Neural crest cell (in vitro differentiated cells): ENCODE measurements at places on chromosomes 4 and X. TPM values are rescaled to one million over a fixed set of nuclear protein-coding genes. Genes with fewer than 3 reads are reported as not detected.

Gene ZNF275
- total RNA-seq = 13.9 and 14.8 TPM in 2 replicates

Gene CT45A10
- not detected in 2 replicates for total RNA-seq

Gene SPANXC
- not detected in 2 replicates for total RNA-seq

Gene QDPR
- total RNA-seq = 45.2 and 46.5 TPM in 2 replicates

Gene S100P
- not detected in 2 replicates for total RNA-seq

Gene SLC49A3
- total RNA-seq = 0.77 and 0.91 TPM in 2 replicates

GRCh38 chr4:96675896-96676295, 836.0 kb downstream of the PDHA2 start:
- no peak overlapping the region for H3K4me3 ChIP-seq
- no peak overlapping the region for H3K27ac ChIP-seq
- no peaks in the 10 kb centered on the region for H3K36me3 ChIP-seq
- H3K4me1 ChIP-seq = no peaks in the 10 kb centered on the region
- no peak for DNase-seq
- H3K27me3 ChIP-seq = no peaks in the 10 kb centered on the region

DNA sequence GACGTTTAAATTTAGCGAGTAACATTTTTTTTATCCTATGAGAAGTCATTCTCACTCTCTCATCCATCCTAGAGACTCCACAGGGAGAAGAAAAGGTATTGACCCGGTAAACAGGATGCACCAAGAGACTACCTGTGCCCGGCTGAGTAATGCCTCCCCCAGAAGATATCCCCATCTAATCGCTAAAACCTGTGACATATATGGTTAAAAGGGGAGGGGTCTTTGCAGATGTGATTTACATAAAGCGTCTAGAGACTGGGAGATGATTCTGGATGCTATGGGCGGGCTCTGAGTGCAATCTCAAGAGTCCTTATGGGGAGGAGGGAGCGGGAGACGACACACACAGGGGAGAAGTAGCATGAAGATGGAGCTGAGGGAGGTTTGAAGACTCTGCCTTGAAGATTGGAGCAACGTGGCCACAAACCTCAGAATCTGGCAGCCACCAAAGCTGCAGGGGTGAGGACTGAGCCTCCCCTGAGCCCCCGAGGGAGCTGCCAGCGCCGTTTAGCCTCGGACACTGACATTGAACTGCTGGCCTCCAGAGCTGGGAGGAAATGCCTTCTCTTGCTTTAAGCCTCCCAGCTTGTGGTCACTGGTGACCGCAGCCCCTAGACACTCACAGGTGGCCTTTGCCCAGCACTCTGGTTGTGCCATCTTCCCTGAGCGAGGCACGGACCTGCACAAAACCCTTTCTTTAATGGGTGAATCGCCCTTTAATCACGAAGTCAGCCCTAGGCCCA, 11.2 kb downstream of the ABLIM2 start:
- no peak overlapping the region for H3K27ac ChIP-seq
- DNase-seq = no peak
- peaks cover 21% of the 10 kb centered on the region for H3K4me1 ChIP-seq
- H3K4me3 ChIP-seq = no peak overlapping the region
- no peaks in the 10 kb centered on the region for H3K36me3 ChIP-seq
- peaks cover 5% of the 10 kb centered on the region for H3K27me3 ChIP-seq

GRCh38 chr4:184583738-184584502, 65.3 kb downstream of the CASP3 start:
- no peaks in the 10 kb centered on the region for H3K27me3 ChIP-seq
- no peak overlapping the region for H3K27ac ChIP-seq
- H3K4me1 ChIP-seq = no peaks in the 10 kb centered on the region
- H3K4me3 ChIP-seq = no peak overlapping the region
- H3K36me3 ChIP-seq = peaks cover 13% of the 10 kb centered on the region
- DNase-seq = no peak

GRCh38 chrX:27619975-27620374, 29.8 kb downstream of the DCAF8L2 start:
- no peaks in the 10 kb centered on the region for H3K4me1 ChIP-seq
- no peak overlapping the region for H3K4me3 ChIP-seq
- H3K27ac ChIP-seq = no peak overlapping the region
- H3K27me3 ChIP-seq = no peaks in the 10 kb centered on the region

GRCh38 chrX:134664202-134664601, 5.9 kb upstream of the PLAC1 start:
- H3K36me3 ChIP-seq = no peaks in the 10 kb centered on the region
- no peak overlapping the region for H3K27ac ChIP-seq
- H3K4me3 ChIP-seq = no peak overlapping the region
- H3K4me1 ChIP-seq = no peaks in the 10 kb centered on the region
- DNase-seq = no peak
- no peaks in the 10 kb centered on the region for H3K27me3 ChIP-seq

- H3K4me1 ChIP-seq = no peaks in the 10 kb centered on the region
- no peak overlapping the region for H3K4me3 ChIP-seq
- H3K36me3 ChIP-seq = no peaks in the 10 kb centered on the region
- no peaks in the 10 kb centered on the region for H3K27me3 ChIP-seq
- H3K27ac ChIP-seq = no peak overlapping the region
These were observed 305.9 kb downstream of the CHIC1 start for GRCh38 chrX:73868916-73869315.

DNA sequence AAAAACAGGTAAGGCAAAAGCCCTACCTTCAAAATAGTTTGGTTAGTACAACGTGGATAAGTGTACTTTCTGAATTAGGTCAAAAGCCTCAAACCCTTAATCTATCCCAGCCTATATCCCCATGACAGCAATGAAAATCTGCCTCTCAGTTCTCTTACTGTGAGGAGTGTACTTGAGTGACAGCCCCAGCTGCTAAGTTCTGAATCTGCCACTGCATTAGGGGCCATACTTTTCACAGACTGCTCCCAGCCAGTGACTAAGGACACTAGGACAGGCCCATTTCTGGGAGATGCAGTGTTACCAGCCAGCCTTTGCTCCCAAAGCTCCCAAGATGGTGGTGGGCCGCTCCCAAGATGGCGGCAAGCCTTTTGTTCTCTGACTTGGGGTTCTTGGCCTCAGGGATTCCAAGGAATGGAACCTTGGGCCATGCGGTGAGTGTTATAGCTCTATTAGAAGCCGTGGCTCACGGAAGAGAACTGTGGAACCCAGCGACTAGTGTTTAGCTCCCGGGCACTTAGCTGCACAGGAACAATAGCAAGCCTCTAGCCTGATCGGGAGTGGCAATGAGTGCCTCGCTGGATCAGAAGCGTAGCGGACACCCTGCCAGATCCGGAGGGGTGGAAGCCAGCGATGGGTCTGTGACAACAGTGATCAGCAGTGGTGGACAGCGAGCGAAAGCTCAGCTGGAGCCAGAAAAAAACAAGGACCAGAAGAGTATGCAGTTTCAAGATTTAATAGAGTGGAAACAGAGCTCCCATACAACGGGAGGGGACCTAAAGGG, 175.6 kb upstream of the NRK start:
- no peaks in the 10 kb centered on the region for H3K36me3 ChIP-seq
- H3K27ac ChIP-seq = no peak overlapping the region
- DNase-seq = no peak
- peaks cover 8% of the 10 kb centered on the region for H3K4me1 ChIP-seq
- H3K4me3 ChIP-seq = no peak overlapping the region

DNA sequence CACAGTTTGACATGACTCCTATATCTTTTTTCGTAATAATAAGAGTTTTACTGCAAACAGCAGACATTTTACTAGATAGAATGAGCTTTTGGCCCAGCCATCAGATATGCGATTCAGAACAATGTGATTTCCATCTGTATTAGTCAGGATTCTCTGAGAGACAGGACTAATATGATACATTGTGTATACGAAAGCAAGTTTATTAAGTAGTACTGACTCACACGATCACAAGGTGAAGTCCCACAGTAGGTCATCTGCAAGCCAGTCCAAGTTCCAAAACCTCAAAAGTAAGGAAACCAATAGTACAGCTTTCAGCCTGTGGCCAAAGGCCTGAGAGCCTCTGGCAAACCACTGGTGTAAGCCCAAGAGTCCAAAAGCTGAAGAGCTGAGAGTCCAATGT, 24.1 kb downstream of the CXCL8 start:
- no peaks in the 10 kb centered on the region for H3K36me3 ChIP-seq
- H3K27me3 ChIP-seq = no peaks in the 10 kb centered on the region
- no peak for DNase-seq
- no peak overlapping the region for H3K4me3 ChIP-seq
- H3K4me1 ChIP-seq = peaks cover 5% of the 10 kb centered on the region

DNA sequence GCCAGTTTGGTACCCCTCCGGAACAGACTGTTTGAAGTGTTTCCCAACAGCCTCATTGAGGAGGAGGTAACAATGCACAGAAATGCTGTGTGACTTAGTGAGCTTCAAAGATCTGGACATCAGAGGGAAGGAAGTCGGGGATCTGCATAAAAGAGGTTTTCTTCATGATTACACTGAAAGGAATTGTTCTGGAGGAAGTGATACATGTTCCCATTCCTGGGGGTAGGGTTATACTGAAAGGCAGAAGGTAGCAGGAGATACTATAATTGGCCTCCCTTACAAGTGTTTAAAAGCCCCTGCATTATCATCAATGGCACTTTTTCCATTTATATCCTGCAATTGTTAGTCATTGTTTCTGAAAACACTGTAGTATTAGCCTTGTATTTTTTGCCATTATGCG, 94.0 kb upstream of the DKK2 start:
- no peak for DNase-seq
- H3K36me3 ChIP-seq = no peaks in the 10 kb centered on the region
- no peak overlapping the region for H3K4me3 ChIP-seq
- no peak overlapping the region for H3K27ac ChIP-seq
- H3K27me3 ChIP-seq = no peaks in the 10 kb centered on the region
- H3K4me1 ChIP-seq = no peaks in the 10 kb centered on the region

DNA sequence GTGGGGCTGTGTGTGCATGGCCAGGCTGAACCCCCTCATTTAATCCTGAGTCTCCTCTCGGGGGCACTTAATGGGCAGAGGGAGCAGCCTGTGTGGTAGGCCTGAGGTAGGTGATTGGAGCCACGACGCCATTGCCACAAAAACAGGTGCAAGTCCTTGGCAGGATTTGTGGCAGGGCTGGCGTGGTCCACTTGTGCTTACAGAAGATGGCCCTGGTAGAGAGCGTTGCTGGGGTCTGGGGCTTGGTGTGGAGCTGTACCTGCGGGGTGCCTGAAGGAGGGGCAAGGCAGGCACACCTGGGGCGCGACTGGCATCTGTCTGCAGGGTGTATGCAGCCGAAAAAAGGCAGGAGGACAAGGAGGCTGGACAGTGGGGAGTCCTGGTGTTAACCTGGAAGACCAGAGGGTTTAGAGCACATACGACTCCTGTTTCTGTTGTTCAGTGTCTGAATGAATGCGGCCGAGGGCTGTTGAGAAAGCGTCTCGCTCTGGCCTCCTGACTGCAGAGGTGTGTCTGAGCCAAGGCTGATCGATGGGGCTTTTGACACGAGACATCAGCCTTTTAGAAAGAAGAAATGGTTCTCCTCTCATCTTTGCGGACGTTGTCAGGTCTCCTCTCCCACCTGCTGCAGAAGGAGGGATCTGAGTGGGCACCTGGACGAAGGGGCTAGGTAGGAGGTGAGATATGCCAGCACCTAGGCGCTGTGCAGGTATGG, 52.0 kb downstream of the TBC1D14 start:
- H3K4me1 ChIP-seq = peaks cover 38% of the 10 kb centered on the region
- H3K4me3 ChIP-seq = peak overlapping the region; percentile 54
- H3K27ac ChIP-seq = peak overlapping the region; percentile 78

DNA sequence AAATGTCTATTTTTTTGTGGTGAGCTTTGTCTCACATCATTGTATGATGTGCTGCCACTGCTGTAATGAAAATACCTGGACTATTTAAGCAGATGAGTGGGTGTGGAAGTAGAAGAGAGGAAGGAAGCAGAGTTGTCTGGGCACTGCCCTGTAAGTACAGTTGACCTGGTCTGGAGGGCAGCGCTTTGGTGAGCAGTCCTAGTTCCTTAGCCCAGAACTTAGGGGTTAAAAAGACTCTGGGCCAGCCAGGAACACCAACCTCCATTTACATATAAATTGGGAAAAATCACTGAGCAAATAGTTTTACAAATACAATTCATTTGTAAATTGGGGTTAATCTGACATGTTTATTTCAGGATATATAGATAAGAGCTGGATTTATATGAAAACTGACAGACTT, 347.1 kb upstream of the FAT1 start:
- no peak overlapping the region for H3K27ac ChIP-seq
- DNase-seq = no peak
- no peak overlapping the region for H3K4me3 ChIP-seq
- no peaks in the 10 kb centered on the region for H3K27me3 ChIP-seq
- H3K4me1 ChIP-seq = peaks cover 7% of the 10 kb centered on the region

DNA sequence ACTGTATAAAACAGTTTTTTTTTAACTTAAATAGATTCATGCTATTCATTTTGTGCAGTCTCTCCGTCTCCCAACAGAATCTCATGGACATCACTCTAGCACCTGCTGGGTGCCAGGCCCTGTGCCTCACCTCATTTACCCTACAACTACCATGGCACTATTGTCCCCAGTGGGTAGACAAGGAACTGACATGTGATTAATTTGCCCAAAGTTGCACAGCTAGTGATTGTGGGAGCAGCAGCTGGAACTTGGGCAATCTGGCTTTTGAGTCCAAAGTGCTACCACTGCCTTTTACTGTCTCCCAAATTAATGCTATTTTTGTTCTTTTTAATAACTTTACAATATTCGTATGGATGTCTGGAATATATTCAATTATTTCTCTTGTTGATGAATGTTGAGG, 11.2 kb upstream of the PGRMC2 start:
- no peaks in the 10 kb centered on the region for H3K36me3 ChIP-seq
- H3K27ac ChIP-seq = no peak overlapping the region
- H3K4me1 ChIP-seq = no peaks in the 10 kb centered on the region
- DNase-seq = no peak
- no peak overlapping the region for H3K4me3 ChIP-seq
- H3K27me3 ChIP-seq = no peaks in the 10 kb centered on the region

- H3K27ac ChIP-seq = no peak overlapping the region
- DNase-seq = no peak
- H3K4me3 ChIP-seq = no peak overlapping the region
- no peaks in the 10 kb centered on the region for H3K27me3 ChIP-seq
These were observed 250.4 kb downstream of the PRDM5 start for GRCh38 chr4:120672076-120672475.

DNA sequence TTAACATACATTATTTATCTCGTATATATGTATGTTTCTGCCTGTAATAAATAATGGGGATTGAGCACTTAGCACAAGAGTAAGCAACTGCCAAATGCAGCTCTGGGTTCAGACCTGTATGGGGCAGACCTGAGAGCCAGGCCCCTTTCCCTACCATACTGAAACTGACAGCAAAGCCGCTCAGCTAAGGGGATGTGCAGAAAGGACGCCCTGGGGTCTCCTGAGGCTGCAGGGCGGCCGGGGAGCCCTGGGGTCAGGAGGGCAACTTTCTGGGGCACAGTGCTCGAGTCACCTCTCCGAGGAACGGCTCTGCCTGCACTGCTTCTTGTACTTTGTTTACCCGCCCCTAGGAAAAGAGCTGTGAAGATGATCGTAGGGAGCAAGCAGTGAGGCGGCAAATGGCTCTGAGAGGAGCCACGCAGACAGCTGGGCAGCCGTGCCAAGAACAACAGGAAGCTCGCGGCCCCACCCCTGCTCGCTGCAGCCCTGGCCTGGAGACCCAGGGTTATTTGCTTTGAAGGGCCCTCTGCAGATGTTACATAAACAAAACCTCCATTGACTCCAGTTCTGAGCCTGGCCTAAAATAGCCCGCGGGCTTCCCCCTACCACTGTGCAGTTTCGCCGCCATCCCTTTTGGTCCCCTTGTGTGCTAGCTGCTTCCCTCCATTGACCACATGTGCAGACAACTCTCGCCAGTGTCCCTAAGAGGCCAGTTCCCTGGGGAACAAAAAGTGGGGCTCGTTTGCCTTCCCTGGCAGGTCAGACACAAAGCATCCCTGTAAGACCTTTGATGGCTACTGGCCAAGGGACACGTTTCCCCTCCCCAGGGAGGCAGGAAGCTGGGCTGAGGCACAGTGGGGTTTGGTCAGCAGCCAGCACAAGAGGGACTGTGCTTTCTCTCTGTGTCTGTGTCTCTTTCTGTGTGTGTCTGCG, 111.3 kb upstream of the LNX1 start:
- H3K4me3 ChIP-seq = peak overlapping the region; percentile 32
- peak overlapping the region; percentile 83 for H3K27ac ChIP-seq
- H3K27me3 ChIP-seq = no peaks in the 10 kb centered on the region
- peak; percentile 57 for DNase-seq
